ENCODE measurements at places on chromosomes 7 and 10.

GRCh38 chr10:29199339-29199738 is 89.5 kb upstream of the LYZL1 start:
- no peak for DNase-seq

DNA sequence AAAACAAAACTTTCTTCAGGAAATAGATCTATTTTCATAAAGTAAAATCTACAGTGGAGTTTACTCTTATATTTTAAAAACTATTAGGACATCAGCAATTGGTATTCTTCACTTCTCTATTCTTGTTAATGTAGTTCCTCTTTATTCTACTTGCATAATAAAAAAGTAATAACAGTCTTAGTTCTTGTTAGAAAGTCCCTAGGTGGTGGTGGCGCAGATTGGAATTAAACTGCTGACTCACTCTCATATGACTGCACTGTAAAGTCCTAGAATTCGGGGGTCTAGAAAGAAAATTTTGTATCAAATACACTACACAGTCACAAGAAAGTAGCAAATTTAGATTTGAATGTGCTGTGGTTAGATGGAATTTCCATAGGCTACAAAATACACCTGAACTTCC is 44.6 kb upstream of the TES start:
- DNase-seq = no peak

DNA sequence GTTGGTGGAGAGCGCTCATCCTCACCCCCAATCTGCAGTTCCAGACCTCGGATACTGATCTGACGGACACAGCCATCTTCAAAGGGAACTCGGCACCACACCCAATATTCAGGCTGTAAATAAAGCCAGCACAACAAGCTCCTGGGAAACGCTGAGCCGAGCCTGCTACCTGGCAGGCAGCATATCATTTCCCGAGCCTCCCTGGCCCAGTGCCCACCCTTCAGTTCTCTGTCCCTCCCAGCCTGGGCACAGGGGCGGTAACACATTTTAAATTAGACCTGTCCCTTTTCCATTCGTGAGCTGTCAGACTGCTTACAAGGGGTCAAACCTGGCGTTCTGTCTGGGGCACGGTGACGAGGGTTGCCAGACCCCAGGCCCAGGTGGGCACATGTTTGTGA is 250.5 kb downstream of the ARHGAP12 start:
- DNase-seq = no peak

GRCh38 chr7:27513885-27514284 is 148.8 kb downstream of the HIBADH start:
- DNase-seq = no peak

DNA sequence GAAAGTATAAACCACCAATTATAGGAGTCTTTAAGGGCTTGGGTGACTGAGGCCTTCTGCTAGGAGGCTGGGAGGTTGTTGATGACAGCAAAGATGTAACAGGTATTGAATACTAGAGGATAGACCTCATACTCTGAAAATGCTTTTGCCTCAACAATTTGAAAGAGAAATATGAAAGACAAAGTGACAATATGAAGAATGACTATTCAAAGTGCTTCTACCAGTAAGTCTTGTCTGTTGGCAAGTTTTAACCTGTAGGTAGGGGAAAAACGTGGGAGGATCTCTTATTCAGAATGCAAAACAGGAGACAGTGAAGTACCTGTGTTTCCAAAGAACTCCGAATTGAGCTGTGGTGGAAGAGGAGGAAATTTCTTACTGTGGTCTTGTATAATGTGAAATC is 38.2 kb downstream of the GBF1 start:
- no peak for DNase-seq

DNA sequence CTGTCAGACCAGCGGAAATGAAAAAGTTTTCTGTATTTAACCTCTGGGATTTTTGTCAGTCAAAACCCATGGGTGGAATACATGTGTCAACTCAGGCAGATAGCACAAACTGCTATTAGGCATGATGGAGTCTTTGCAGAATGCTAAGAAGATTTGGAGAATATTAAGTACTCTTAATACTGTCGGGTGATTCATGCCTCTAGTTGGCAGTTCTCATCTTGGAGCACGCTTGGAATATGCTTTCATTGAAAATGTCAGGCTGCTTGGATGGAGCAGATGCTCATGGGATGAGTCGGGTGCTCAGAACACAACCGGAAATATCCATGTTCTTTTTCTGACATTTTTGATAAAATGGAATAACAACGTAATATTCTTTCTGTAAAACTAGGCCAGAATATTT is 27.6 kb upstream of the PRKG1 start:
- no peak for DNase-seq

- DNase-seq = no peak
Observed at GRCh38 chr7:144439717-144440205, 36.3 kb upstream of the NOBOX start.

- no peak for DNase-seq
Observed at GRCh38 chr10:131848296-131848695, 52.5 kb upstream of the PPP2R2D start.

DNA sequence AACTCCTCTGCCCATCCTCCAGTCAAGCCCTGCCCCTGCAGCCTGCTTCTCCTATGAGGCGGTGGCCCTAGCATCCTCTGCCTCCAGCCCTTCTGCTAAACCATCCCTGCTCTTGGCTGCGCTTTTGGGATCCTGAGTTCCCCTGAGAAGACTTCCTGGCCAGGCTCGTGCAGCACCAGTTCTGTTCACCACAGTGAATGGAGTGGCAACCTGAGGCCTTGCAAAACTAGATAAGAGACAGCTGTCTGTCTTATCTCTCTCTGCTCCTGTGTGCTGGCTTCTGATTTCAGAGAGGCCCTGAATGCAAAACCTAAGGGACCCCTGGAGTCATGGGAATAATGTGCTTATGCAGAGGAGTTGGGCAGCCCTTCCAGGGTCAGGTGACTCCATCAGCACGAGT is 119.2 kb downstream of the TMEM178B start:
- no peak for DNase-seq

GRCh38 chr10:110873951-110874350 is 2.2 kb downstream of the PDCD4 start:
- DNase-seq = no peak

- no peak for DNase-seq
Observed at GRCh38 chr7:158404031-158404761, 183.4 kb downstream of the PTPRN2 start.

DNA sequence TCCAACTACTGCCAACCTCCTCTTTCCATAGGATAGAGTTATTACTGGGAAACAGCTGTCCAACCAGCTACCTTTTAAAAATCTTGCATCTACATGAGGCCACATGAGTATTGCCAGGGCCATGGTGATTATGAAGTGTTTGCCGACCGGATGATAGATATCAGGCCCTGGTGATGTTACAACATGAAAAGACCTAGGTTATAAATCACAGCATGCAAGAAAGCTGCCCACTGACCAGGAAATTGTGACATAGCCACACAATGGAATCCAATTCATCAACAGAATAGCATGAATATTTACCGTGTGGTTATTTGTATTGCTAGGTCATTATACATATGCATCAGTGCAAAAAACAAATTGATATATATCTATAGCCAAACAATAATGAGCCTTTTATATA is 517.0 kb downstream of the INHBA start:
- no peak for DNase-seq
